Activated CD4-positive, alpha-beta T cell treated with anti-CD3 and anti-CD28 coated beads, Interleukin-2, amount 50 U/mL, for 4 hours (primary cell): ENCODE measurements at places on chromosomes 3 and 15.

DNA sequence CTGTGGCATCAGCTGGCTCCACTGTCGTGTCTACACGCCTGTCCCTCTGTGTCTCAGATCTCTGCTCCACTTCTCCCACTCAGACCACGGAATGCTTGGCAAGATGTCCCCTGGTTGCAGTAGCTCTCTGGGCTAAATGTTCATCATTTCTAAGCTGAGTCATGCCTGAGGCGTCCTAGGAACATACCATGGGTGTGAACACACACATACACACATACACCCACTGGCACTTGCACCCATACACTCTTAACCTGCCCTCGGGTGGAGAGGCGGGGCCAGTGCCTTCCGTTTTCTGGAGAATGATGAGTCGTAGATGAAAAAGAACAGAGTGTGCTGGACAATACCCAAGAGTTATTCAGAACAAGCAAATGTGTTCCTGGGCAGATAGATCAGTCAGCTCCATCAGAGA is 72.4 kb downstream of the SENP2 start:
- no peak for DNase-seq

DNA sequence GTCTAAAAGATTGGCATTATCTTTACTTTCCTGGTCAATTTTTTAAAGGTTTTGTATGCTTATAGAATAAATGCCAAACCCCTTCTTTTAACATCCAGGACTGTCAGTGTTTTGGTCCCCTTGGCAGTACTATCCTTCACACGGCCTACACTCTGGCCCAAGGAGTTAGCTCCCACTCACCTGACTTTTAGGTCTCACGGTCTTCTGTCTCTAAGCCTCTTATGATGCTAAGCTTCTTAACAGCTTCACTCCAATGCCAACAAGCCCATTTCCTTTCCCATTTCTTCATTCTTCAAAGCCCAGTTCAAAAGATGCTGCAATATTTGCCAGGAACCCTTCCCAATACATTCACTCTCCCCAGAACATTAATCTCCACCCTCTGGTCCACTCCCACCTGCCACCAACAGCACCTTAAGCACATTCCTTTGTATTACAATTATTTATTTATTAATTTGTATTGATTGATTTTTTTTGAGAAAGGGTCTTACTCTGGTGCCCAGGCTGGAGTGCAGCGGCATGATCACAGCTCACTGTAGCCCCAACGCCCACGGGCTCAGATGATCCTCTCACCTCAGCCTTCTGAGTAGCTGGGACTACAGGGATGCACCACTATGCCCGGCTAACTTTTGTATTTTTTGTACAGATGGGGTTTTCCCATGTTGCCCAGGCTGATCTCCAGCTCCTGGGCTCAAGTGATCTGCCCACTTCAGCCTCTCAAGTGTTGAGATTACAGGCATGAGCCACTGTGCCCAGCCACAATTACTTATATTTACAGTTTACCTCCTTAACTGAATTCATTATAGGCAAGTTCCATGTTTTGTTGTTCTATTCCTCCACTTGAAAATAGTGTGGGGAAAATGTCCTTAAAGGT is 27.8 kb downstream of the IFT80 start:
- DNase-seq = no peak

- no peak for DNase-seq
These were observed 710.1 kb downstream of the SQOR start for GRCh38 chr15:46344915-46345314.

DNA sequence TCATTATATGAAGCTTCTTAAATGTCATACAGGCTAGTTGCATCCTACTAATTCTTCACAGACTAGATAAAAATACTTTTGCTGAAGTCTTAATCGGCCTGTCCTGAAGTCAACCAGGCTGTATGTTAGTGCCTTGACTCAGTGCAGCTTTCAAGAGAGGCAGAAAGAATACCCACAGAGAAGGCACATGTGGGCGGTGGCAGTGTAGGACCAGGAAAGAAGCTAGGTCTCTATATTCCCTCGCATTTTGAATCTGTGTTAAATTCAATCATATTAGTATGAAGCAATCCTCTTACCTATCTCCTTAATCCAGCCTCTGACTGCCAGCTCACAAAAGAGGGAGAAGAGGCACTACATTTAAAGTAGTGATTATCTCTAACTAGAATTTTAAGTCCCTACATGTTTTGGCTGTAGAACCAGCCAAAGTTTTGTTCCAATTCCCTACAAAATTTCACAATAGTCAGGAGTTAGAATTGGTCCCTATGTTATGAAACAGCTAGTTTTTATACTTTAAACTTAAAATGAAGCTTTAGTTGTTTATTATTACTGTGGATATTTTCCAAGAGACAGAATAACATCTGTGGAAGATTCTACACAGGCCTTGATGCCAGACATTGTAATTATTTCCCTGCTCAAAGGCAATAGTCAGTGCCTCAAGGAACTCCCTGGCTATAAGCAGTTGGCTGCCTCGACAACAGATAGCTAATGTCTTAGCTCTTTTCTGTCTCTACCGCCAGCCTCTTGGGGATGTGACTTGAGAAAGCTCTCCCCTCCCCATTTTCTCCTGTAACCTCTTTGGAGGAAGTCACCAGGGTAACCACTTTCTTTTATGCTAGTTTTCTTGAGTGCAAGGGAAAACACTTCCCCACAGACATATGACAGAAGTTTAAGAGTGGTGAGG is 31.9 kb downstream of the CRTC3 start:
- DNase-seq = no peak

GRCh38 chr15:64095431-64095794 is 369 bp upstream of the SNX1 start:
- DNase-seq = no peak

DNA sequence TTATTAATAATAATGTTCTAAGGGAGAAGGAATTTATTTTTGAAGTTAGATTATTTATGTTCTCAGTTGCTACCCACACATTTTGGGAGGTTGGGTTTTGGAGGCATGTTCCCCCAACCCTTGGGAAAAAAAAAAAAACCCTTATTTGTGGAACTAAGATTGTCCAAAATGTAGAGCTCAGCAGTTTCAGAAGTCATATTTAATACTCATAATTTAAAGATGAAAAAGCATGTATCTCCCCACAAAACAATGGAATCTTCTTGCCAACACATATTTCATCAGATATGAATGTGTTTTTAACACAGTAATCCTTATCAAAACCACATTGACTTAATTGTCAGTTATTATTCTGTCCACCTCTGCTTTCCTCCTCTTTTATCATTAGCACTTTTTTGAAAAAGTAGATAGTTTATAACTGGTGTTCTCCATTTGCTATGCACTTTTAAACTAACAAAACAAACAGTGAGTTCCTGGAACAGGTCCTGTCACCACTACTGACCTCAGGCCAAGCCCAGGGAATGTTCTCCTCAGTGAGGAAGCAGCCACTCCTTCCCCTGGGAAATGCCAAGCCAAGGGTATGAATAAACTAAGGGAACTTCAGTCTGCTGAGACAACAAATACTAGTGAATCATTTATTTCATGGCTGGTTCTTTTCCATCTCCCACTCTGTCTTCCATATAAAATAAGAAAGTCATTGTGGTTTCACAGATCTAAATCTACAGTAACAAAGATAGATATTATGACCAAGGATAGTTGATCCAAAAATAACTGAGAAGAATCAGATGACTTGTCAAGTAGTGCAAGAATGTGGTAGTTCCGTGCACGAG is 414.4 kb upstream of the ALCAM start:
- DNase-seq = no peak

- no peak for DNase-seq
These were observed 119.3 kb upstream of the BFSP2 start for GRCh38 chr3:133280586-133280985.

DNA sequence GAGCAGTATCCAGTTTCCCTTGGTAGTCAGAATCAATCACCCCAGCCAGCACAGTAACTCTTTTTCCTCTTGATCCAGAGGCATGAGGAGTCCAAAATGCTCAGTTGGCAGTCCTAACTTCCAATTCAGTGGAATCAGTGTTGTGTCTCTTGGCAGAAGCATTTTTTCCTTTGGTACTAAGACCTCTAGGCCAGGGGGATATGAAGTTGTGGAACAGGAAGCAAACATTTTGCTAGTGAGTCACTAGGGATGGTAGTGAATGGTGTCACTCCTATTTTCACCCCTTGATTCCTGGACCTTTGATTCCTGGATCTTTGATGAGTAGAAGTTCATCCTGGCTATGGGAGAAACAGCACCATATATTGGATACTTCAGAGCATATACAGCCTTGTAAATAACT is 70.5 kb upstream of the ALDH1A3 start:
- DNase-seq = no peak

GRCh38 chr3:127677541-127678314 is 5.0 kb downstream of the ABTB1 start:
- no peak for DNase-seq

GRCh38 chr3:10379961-10380360 is 59.0 kb upstream of the SEC13 start:
- no peak for DNase-seq

DNA sequence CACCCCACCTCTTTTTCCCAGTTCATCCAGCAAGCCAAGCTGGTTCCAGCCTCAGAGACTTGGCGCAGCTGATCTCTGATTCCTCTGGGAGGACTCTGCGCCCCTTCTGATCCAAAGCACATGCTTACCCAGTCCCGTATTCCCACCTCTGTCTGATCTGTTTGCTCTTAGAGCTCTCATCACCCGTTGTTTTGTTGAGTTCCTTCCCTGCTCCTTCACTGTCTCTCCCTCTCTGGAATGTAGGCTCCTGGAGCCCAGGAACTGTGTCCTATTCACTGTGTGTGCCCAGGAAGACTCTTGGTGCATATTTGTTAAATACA is 1.3 kb upstream of the ZXDC start:
- no peak for DNase-seq

DNA sequence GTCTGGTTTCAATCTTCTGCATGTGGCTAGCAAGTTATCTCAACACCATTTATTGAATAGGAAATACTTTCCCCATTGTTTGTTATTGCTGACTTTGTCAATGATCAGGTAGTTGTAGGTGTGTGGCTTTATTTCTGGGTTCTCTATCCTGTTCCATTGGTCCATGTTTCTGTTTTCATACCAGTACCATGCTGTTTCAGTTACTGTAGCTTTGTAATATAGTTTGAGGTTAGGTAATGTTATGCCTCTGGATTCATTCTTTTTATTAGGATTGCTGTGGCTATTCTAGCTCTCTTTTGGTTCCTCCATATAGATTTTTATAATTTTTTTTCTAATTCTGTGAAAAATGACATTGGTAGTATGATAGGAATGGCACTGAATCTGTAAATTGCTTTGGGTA is 58.3 kb downstream of the LRRC49 start:
- DNase-seq = no peak

GRCh38 chr3:185071287-185071800 is 81.5 kb downstream of the C3orf70 start:
- no peak for DNase-seq

DNA sequence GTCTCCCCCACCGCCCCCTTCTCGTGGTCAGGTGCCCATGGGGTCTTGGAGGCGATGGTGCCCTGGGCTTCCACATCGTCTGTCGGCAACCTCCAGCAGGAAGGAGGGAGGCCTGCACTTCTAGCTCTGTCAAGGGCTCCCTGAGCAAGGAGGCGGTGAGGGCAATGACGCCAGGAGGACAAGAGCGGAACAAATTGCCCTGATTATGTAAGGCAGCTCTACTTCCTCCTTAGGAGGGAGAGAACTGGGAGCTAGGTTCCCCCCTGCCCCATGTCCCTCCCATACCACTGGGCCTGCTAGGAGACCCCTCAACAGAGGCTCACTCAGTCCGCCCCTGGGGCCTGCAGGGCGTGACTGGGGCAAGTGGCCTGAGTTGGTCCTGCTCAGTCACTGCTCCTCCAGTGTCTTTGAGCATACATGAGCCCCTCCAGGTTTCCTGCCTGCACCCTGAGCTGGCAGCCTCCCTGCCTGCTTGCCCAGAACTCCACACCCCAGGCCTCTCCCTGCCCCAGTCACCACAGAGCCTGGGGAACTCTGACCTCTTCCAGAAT is 56.1 kb downstream of the CACNA2D2 start:
- DNase-seq = no peak

GRCh38 chr3:150757768-150758167 is 5.2 kb downstream of the SIAH2 start:
- no peak for DNase-seq

- DNase-seq = no peak
These were observed 421.1 kb downstream of the PLOD2 start for GRCh38 chr3:145739926-145740325.

GRCh38 chr3:136637176-136637575 is 115.0 kb downstream of the STAG1 start:
- no peak for DNase-seq

GRCh38 chr15:56042031-56042430 is 48.6 kb upstream of the NEDD4 start:
- DNase-seq = no peak

DNA sequence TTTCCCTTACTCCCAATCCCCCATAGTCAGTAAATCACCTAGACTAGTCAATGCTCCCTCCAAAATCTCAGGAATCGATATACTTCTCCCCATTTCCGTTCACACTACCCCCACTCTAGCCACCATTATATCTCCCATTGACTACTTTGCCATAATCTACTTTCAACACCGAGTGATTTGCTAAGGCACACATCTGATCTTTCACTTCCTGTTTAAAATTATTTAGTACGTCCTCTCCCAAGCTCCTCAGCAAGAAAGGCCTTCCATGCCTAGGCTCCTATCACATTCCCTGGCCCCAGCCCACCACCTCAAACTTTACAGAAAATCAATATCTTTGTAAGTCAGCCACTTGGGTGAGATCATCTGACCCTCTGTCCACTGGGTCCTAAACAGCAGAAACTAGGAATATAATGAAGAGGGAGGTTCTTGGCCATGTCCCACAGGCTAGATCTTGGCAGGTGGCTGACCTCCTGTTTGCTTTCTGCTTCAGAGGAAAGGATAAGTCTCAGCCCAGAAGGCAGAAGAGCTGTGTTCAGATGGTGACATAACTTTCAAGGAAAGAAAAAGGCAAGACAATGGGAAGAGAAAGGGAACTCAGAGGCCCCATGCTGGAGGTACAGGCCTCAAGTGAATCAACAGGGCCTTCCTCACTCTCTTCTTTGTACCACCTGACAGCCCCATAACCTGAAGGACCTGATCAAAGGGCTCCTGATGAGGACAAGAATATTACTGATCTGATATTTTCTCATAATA is 103.0 kb downstream of the RPL22L1 start:
- no peak for DNase-seq

- DNase-seq = no peak
These were observed 545.0 kb downstream of the OTOL1 start for GRCh38 chr3:162041622-162042021.

GRCh38 chr15:39232512-39232911 is 348.4 kb upstream of the THBS1 start:
- no peak for DNase-seq

DNA sequence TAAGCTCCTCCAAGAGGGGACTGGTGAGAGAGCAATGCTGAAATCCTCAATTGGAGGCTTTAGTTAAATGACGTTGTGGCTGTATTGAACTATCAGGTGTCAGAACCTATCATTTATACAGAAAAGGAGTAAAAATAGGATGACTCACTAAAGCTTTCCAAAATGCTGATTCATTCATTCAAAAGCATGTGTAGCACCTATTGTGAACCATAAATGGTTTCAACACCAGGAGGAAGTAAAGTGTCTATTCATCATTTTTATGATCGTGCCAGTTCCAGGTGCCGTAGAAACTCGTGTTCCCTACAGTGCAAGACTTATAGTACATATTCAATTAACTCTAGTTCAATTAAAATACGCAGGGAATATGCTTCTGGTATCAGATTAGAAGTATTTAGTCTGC is 66.5 kb upstream of the ARRDC4 start:
- no peak for DNase-seq
